ENCODE measurements at places on chromosomes 13 and 19.
A peak's percentile ranks its signal among the peaks of the same experiment; 100 is the strongest.

GRCh38 chr19:13984875-13985741 lies 21.0 kb downstream of the RFX1 start:
- no peak for DNase-seq

GRCh38 chr19:16247353-16248182 lies 49.9 kb downstream of the AP1M1 start:
- DNase-seq = peak; percentile 20

- DNase-seq = no peak
Observed at GRCh38 chr19:19269952-19270694, 3.0 kb downstream of the TM6SF2 start.

GRCh38 chr13:71722206-71722605 lies 144.8 kb downstream of the DACH1 start:
- no peak for DNase-seq

GRCh38 chr13:24680921-24681604 lies 855 bp downstream of the ATP12A start:
- no peak for DNase-seq

GRCh38 chr19:3225677-3226093 lies 1.2 kb downstream of the CELF5 start:
- DNase-seq = no peak

DNA sequence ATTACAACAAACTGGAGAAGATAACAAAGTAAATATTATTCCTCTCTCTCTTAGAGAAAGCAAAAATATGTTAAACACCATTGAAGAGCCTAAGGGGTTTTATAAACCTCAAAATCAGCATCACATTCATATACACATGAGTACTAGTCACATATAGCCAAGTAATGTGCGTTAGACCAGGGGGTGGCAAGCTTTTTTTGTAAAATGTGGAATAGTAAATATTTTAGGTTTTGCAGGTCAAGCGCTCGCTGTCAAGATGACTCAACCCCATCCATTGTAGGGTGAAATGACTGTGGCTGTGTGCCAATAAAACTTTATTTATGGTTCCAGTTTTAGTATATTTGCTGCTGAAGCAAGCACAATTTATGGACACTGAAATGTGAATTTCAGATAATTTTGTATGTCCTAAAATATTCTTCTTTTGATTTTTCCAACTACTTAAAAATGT lies 21.7 kb downstream of the RFX2 start:
- DNase-seq = no peak

DNA sequence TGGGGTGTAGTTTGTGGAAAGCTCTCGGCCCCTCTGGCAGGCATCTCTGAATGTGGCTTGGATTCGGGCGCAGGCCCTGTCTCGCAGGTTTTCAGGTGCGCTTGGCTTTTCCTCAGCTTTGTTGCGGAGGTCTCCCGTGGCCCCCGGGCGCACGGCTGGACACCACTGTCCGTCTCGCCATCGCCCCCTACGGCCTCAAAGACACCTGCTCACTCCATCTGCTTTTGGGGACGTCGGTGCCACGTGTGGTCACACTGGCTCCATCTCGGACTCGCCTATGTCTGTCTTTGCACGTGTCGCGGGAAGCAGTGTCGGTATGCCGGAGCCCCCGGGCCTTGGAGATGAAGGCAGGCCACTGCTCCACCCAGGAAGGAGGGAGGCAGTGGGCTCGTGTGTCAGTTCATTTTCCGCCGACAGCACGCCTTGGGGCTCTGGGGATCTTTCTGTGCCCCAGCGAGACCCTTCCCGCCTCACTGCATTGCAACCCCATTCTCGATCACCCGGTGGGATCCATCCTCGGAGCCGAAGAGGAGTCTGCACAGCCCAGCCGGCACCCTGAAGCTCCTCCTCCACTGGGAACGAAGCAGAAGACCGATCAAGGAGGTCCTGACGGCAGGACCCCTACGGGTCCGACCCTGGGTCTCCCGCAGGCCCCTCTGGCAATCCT lies 42.1 kb downstream of the ZNF146 start:
- DNase-seq = no peak

- DNase-seq = peak; percentile 60
Observed at GRCh38 chr13:97223711-97224541, 1.8 kb downstream of the MBNL2 start.

GRCh38 chr13:110825516-110825915 lies 89.4 kb downstream of the ANKRD10 start:
- no peak for DNase-seq

DNA sequence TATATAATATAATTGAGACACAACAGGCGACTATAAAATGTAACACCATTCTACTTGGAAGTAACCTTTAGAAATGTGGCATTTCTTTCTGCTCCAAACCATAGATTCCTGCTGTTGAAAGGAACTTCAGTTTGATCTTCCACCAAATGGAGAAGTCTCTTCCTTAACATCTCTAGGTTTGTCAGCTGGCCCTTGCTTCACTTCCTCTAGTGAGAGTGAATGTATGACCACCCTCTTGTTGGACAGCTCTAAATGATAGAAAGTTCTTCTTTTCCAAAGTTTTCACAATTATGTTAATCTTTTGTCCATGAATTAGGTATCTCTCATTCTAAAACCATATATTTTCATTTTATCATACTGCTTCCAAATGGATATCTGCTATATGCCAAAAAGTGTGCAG lies 13.8 kb upstream of the COG6 start:
- DNase-seq = no peak

DNA sequence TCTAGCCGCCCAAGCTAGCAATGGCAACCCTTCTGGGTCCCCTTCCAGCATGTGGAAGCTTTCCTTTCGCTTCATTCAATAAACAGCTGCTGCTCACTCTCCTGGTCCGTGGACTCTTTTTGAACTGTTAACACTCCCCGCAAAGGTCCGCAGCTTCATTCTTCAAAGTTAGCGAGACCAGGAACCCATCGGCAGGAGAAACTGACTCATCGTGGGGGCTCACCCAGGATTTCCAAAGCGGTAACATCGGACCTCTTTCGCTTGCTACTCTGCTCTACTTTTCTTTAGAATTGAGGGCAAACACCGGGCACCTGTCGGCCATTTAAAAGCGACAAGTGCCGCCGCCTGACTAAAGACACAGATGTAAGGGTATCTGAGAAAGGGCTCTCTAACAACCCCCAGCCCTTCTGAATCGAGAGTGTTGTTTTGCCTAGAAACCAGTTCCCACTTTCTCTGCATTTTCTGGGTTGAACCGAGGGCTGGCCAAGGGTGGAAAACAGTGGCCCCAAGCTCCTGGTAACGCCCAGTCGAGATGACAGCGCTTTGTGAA lies 5.8 kb downstream of the UBA52 start:
- DNase-seq = no peak

GRCh38 chr13:53137779-53138178 lies 109.2 kb downstream of the OLFM4 start:
- peak; percentile 14 for DNase-seq

- DNase-seq = no peak
Observed at GRCh38 chr13:95222733-95223018, 78.6 kb downstream of the ABCC4 start.

GRCh38 chr13:113408562-113408961 lies 44.6 kb upstream of the GRTP1 start:
- DNase-seq = no peak

GRCh38 chr13:39148513-39148961 lies 110.3 kb downstream of the NHLRC3 start:
- DNase-seq = peak; percentile 33

GRCh38 chr13:66655847-66656454 lies 574.2 kb downstream of the PCDH9 start:
- DNase-seq = no peak

GRCh38 chr13:98173431-98174152 lies 3.5 kb downstream of the RNF113B start:
- DNase-seq = peak; percentile 78

- no peak for DNase-seq
Observed at GRCh38 chr19:18157465-18158063, 4.6 kb downstream of the PIK3R2 start.

DNA sequence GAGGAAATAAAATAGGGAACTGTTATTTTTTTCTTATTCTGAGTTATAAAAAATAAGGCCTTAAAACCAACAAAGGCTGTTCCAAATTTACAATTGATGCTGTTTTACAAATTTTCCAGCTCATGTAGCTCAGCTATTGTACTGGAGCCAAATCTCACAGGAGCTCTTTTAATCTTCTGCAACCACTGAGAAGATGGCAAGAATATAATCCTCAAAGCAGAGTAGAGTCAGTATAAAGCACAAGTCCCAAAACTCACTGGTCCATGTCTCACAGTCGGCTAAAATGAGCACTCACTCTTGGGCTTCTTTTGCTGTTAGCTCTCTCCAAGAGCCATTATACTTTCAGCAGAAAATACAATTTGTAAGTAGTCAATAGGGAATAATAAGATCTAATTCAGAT lies 1074.4 kb upstream of the PRR20A start:
- DNase-seq = no peak

DNA sequence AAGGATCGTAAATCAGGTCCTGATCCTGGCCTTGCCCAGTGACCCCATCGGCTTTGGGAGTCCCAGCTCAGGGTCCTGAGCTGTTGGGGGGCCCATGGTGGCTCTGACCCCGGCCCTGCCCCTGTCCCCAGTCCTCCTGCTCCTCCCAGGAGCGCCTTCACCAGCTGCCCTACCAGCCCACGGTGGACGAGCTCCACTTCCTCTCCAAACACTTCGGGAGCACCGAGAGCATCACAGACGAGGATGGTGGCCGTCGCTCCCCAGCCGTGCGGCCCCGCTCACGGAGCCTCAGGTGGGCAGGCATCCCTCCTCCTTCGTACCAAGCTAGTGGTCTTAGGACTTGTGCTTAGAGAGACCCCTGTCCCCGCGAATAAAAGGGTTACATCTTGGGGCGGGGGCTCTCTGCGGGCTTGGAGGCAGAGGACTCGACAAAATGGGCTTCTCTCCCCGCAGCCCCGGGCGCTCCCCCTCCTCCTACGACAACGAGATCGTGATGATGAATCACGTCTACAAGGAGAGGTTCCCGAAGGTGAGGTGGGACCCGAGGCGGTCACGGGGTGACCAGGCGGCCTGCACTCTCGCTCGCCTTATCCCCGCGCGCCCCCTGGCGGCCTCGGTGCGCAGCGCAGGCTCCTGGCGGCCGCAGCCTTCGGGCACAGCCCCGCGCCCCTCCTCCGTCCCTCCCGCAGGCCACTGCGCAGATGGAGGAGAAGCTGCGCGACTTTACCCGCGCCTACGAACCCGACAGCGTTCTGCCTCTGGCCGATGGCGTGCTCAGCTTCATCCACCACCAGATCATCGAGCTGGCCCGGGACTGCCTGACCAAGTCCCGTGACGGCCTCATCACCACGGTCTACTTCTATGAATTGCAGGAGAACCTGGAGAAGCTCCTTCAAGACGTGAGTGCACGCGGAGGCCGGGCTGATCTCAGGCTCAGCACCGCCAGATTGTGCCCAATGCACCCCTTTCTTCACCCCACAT lies 9.1 kb downstream of the MAST1 start:
- DNase-seq = peak; percentile 65

GRCh38 chr13:23473221-23473620 lies 39.7 kb upstream of the SACS start:
- no peak for DNase-seq

DNA sequence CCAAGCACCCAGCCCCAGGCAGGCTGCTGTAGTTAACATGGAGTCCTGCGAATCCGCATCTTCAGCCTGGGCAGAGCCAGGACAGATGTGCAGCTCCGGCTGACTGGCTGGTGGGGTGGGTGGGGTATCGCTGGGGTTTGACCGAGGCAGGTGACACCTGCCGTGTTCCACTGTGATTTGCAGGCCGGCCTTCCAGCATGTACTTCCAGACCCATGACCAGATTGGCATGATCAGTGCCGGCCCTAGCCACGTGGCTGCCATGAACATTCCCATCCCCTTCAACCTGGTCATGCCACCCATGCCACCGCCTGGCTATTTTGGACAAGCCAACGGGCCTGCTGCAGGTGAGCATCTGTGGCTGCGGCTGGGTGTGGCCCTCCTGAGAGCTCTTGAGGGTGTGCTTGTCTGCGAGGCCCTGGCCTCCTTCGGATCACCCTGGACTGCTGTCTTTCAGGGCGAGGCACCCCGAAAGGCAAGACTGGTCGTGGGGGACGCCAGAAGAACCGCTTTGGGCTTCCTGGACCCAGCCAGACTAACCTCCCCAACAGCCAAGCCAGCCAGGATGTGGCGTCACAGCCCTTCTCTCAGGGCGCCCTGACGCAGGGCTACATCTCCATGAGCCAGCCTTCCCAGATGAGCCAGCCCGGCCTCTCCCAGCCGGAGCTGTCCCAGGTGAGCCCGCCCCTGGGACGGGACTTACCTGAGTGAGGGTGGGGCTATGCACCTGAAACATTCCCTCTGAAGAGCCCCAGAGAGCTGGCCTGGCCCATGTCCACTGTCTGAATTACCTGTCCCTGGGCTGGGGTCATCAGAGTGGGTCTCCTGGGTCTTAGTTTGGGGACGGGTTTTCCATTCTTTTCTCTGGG lies 30.6 kb downstream of the CERS1 start:
- DNase-seq = no peak

DNA sequence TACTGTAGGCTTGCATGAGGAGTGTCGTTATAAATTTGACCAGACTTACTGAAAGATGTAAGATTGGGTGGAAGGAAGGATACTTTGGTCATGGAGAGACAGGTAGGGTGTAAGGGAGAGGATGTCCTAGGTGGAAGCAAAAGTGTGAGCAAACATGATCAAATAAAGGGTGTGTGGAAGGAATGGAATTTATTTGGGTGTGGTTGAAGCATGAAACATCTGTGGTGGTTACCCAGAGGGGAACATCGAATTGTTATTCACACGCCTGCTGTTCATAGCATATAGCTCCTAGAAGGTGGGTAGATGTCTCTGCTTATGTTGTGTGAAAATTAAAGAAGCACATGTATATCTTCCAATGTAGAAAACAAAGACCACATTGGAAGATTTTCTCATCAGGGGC lies 157.7 kb downstream of the ATP8A2 start:
- DNase-seq = no peak

DNA sequence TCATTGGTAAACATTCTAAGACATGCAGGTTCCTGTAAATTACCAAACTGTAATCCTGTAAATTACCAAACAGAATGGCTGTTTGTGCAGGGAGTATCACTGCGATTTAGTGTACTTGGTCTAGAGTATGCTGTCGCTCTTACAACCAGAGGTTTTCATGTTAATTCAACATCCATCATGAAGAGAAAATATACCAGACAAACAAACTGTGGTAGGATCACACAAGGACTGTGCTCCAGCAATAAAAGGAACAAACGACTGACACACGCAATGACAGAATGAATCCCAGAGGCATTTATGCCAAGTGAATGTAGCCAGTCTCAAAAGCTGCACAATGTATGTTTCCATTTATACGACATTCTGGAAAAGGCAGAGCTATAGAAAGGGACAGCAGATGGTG lies 31.2 kb downstream of the RFX2 start:
- no peak for DNase-seq

DNA sequence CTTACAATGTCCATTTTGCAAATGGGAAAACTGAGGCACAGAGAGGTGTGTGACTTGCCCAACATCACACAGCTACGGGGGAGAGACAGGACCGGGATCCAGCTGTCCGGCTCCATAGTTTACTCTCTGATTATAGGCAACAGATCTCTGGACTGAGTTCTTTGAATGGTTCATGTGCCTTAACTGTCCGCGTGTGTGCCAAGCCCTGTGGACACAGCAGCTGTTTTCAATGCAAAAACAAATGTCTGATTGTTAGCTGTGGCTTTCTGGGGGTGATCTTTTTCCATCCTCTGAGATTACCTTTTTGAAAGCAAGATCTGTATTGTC lies 94.1 kb downstream of the KL start:
- DNase-seq = no peak

- DNase-seq = no peak
Observed at GRCh38 chr13:114234266-114234644, 442 bp upstream of the CDC16 start.

GRCh38 chr13:31945202-31945961 lies 86.2 kb upstream of the FRY start:
- peak; percentile 38 for DNase-seq

- no peak for DNase-seq
Observed at GRCh38 chr13:23806874-23807526, 82.2 kb downstream of the MIPEP start.

All from HS-5 (cell line).